Kidney capillary endothelial cell (primary cell): ENCODE measurements at places on chromosomes 4 and X.

DNA sequence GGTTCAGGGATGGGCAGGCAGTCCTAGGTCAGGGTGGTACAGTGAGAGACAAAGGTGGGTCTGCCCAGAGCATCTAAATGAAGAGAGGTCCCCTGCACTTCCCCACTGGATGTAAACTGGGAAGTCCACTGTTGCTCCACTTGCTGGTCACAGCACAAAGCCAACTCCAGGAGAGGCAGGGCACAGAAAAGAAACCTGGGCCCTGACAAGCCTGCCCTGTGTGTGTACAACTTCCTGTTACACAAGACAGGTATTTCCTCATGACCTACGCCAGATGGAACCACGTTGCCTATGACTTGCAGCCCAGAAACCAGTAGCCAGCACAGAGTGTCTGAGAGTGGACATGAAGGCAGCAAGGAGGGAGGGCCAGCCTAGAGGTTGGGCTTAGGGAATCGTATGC is 161.8 kb downstream of the SH3KBP1 start:
- no peak for DNase-seq

- no peak for DNase-seq
Observed at GRCh38 chr4:154119317-154119716, 330.4 kb upstream of the SFRP2 start.

DNA sequence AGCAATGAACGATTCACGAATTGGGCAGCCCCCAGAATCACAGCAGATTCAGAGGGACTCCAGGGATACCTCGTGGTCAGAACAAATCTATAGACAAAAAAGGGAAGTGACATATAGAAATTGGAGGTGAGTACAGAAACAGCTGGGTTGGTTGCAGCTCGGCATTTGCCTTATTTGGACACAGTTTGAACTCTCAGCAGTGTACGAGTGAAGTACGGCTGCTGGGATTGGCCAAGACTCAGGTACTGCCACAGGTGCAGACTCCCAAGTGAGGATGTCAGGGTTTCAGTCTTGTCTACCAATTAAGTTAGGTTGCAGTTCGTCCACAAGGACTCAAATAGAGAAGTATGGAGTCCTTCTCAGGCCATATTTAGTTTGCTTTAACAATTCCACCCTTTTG is 28.2 kb downstream of the HTT-AS start:
- DNase-seq, result no peak

DNA sequence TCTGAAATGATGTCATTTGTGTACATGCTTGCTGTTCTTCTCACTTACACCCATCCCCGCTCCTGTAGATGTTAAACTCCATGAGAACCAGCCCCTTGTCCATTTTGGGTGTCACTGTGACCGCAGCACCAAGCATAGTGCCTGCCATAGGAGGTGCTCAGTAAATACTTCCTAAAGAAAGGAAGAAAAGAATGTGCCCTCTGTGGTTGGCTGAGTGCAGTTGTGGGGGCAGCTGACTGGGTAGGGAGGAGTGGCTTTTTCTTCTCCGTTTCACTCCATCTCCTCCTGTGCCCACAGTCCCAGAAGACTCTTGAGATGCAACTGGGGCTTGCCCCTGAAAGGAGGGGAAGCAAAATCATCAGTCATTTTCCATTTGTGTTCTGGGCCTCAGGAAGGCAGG is 25.5 kb downstream of the PHEX start:
- DNase-seq, result no peak

GRCh38 chrX:21412029-21412428 is 37.8 kb downstream of the CNKSR2 start:
- no peak for DNase-seq

GRCh38 chr4:138904793-138905192 is 110.8 kb upstream of the NOCT start:
- DNase-seq, result no peak

DNA sequence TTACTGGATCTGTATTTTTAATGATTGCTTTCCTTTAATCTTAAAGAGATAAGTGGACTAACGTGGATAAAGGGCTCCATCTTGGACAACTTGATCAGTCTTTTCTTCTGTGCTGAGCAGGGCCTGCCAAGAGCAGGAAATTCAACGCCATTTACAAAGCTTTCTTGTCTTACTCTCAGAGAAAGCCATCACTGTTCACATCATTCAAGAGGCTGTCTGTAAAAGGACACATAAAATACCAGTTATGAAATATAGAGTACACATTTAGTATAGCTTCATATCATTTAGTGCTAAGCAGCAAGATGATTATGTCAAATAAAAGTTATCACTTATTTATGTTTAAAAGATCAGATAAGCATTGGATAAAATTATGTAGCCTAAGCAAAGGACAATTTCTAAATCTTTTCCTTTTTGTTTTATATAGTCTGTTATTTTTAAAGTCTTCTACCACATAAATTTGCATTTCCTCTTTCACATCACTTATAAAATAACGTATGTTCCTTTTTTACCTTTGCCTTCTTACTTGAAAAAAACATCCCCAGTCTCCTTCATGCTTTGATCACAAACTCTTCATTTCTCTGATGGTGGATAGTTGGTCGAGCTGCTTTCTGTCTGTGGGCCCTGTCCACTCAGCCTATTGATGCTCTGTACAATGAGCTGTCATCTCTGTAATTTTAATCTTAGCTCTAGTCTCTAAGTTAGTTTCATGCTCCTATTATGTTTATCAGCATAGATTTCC is 2.1 kb upstream of the CCNG2 start:
- no peak for DNase-seq

- no peak for DNase-seq
Observed at GRCh38 chr4:25524663-25525062, 131.0 kb upstream of the SLC34A2 start.

DNA sequence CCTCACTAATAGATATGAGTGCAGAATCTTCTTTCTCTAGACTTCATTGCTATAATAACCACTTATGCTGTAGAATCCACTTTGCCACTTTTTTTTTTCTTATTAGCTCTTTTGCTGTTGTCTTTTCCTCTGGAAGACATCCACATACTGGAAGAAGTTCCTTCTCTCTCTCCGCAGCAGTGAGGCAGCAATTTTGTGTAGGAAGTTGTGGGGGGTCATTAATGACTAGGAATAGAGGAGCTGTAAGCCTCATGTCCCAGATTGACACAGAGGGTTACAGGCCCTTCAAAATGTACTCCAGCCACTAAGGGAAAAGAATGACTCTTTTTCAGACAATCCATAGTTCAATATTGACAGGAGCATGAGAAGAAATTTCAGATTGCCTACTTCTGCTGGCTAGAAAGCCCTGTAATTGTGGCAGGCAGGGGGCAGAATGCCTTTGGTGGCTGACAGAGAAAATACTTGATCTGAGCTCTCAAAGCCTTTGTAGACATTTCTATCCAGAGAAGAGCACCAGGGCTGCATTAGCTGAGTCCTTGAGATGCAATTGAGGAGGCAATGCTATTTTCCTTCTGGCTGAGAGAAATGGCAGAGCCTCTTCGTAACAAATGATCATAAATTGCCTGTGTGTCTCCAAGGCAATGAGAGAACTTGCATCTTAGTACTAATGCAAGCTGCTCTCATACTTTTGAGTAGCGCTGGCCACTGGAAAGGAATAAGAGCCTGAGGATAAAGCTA is 856.2 kb downstream of the STIM2 start:
- no peak for DNase-seq
